ENCODE measurements at places on chromosomes 6 and 20.

- no peak for DNase-seq
Observed at GRCh38 chr6:11350294-11350693, 117.8 kb upstream of the NEDD9 start.

DNA sequence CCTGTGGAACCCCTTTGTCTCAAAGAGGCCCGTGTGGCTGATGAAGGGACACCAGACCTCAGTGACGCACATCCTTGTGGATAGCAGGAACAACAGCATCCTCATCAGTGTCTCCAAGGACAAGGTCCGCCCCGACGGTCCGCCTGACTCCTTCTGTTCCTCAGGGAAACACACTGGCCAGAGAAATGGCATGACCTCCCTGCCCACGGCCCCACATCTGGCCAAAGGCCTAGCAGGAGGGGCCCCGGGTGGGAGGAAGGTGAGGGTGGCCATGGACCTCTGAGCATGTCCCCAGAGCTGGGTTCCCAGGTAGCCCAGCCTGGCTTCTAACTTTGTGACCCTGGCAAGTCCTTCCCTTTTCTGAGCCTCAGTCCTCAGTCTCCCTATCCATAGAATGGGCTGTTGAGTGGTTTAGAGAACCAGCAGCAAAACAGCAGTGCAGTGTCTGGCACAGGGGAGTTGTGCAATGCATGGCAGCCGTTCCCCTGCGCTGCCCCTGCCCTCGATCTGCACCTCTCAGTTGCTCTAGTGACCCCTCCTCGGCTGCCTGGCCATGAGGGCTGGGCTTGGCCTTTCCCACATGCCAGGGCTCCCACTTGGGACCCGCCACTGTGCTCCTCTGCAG is 48.3 kb downstream of the EFCAB8 start:
- no peak for DNase-seq

GRCh38 chr6:145400508-145400907 is 334.8 kb downstream of the EPM2A start:
- no peak for DNase-seq

DNA sequence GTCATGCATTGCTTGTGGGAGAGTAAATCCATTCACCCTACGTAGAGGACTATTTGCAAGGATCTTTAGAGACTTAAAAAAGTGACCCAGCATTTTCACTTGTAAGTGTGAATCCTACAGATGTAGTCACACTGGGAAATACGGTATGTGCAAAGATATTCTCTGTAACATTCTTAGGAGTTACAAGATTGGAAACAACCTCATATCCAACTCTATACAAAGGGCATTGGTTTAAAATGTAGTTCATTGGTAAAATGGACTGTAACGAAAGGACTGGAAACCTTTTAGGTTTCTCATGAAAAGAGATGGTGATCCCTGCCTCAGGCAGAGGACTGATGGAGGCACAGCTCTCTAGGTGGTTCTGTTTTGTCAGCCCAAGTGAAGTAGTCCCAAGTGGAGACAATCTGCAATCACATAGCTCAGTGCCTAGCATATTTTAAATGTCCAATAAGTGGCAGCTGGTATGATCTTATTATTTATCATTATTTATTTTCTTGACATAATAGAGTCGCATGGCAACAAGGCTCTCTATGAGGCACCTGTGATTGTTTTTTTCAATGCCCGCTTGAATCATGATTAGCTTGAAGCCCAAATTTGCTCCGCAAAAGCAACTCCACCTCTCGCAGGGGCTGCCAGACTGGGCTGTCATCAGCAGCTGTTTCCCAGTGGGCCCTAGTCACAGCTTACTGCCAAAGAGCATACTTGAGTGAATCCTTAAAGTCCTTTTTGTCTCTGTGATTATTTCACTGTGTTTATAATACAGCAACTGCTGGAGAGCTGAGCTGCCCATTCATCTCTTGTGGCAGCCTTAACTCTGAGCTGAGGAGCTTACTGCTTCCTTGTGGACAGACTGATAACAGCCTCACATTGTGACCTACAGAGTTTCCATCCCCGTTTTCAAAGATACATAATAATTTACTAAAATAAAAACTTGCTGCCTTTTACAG is 19.8 kb upstream of the ENPP1 start:
- no peak for DNase-seq

- no peak for DNase-seq
Observed at GRCh38 chr20:50536333-50536732, 26.1 kb downstream of the PTPN1 start.

- DNase-seq, result no peak
Observed at GRCh38 chr20:13119583-13119982, 101.5 kb upstream of the ISM1 start.

- no peak for DNase-seq
Observed at GRCh38 chr6:12115001-12115400, 102.9 kb downstream of the HIVEP1 start.

- DNase-seq, result no peak
Observed at GRCh38 chr6:54910921-54911320, 64.3 kb downstream of the FAM83B start.

Data from vagina (tissue), 2 donors.